ENCODE measurements at places on chromosomes 3 and 15.
A peak's percentile ranks its signal among the peaks of the same experiment; 100 is the strongest.

DNA sequence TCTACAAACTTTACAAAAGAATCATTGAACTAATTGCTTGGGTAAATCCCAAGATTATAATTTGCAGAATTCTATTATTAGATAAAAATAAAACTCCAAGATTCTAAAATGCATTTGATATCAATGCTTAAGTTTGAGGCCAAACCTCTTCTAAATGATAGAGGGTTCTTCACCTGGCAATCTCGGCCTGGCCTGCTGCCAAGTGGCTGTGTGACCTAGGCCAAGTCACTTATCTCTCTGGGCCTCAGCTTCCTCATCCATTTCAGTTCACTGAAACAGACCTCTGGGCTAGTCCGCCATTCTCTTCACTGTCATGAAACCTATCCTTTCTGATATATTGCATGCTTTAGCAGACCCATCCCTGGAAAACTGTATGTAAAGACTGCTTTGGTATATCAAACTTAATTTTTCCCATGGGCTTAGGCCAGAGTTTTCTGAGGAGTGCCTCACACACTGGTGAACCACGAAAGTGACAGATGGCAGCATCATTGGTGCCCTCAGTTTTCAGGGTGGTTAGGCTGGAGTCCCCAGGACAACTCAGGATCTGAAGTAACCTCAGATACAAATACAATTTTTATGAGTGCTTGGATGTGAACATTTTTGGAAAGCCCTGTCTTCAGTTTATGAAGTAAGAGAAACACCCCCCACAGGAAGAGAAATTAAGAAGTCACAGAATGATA lies 21.8 kb downstream of the NUDT16 start:
- ATAC-seq = no peak

DNA sequence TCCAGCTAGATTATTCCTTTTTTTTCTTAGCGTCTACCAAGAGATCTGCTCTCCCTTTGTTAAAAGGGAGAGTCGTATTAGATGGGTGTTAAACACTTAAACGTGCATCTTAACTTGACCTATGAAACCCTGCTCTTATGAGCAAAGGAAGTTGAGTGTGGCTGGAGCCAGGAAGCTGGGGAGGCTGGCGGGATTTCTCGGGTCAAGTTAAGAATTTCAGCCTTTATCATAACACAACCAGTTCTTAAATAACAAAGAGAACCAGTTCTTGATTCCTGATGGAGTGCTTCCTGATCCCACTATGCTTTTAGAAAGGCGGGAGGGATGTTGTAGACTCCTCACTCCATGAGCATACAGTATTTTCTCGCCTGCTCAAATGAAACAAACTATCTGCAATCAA lies 215.1 kb downstream of the ITPR1 start:
- ATAC-seq = no peak

GRCh38 chr3:67678665-67679064 lies 24.3 kb upstream of the SUCLG2 start:
- ATAC-seq = peak; percentile 81

GRCh38 chr3:66398228-66399025 lies 102.4 kb downstream of the LRIG1 start:
- ATAC-seq = no peak

DNA sequence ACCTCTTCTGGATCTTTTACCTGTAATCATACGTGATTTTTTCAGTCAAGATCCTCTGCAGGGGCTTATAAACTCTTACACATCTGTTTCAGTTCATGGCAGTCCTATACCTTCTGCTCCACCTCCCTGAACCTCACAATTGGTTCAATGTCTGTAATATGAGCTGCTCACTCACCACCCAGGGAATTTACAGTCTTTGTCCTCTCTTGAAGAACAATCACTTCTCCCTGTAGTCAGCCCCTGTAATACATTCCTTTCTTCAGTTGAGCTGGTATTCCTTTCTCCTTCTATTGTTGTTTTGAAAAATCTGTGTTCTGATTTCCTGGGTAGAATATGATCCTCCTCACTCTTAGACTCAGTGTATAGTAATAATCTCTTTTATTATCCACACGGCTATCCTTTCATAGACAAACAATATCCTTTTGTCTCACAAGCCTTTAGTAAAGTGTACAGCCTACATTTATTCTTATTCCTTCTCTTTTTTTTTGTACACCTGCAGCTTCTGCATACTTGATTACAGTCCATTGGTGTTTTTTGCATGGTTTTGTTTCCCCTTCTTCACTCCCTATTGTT lies 101.8 kb downstream of the NECTIN3 start:
- no peak for ATAC-seq

DNA sequence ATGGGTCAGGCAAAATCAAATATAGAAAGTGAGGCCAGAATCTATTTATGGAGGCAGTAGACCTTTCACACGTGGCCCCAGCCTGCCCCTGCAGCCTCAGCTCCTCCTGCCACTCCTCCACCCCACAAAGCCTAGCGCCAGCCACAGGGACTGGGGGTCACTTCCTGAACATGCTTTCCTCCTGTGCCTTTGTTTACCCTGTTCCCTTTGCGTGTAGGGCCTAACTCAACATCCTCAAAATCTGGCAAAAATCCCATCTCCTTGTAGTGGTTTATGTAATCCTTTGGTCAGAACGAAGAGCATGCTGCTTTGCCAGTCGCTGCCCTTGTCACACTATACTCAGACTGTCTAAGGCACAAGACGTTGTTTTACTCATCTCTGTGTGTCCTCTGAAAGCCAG lies 39.6 kb downstream of the KBTBD12 start:
- ATAC-seq = no peak

DNA sequence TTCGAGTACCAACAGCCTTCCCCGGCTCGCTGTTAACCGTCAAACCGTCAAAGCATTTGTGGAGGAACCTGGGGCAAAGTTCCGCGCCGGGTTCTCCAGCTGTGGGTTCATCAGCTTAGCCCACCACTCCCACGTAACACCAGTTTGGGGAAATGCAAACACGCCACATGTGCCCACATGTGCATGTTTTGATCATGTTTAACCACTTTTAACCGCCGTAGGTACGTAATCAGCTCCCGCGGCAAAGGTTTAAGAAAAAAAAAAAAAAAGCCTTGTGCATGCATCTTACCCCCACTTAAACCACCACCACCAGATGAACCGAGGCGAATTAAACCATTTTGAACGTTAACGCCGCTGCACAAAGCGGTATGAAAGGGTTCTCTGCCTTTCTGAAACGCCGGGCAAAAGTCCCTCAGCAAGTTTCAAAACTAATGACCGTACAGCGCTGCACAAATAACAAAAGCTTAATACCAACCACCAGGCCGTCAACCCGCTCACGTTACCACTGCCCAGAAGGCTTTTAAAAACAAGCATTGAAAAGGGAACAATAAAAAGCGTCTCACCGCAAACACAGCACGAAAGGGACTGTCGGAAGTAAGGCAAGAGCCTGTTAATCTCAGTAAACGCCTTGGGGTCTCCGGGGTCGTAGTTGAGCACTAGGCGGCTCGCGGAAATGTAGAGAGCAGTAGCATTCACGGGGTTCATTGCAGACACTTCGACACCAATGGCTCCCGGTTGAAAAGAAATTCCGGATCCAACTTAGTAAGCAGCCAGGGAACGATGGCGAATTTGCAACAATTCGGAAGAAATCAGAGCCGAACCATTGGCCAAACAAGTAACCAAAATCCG lies 1.5 kb downstream of the MSL2 start:
- ATAC-seq = peak; percentile 4

DNA sequence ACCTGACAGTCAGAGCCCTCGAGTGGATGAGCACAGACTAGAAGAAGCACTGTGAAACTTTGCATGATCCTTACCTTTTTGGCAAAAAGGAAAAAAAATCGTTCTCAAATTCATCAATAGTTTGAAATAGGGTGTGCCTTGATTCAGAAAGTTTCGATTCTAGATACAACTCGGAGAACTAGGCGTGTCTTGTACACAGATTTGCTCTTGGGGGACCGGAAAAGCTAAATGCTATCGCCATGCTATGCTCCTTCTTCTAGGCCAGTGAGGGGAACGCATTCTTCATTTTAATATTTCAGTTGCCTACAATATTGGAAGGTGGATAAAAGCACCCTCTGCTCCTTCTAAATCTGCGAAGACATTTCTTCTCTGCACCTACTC lies 25.0 kb downstream of the CD86 start:
- no peak for ATAC-seq

GRCh38 chr15:36136049-36136448 lies 443.4 kb upstream of the CDIN1 start:
- no peak for ATAC-seq

GRCh38 chr3:58840949-58841348 lies 174.4 kb upstream of the FAM3D start:
- ATAC-seq = no peak

DNA sequence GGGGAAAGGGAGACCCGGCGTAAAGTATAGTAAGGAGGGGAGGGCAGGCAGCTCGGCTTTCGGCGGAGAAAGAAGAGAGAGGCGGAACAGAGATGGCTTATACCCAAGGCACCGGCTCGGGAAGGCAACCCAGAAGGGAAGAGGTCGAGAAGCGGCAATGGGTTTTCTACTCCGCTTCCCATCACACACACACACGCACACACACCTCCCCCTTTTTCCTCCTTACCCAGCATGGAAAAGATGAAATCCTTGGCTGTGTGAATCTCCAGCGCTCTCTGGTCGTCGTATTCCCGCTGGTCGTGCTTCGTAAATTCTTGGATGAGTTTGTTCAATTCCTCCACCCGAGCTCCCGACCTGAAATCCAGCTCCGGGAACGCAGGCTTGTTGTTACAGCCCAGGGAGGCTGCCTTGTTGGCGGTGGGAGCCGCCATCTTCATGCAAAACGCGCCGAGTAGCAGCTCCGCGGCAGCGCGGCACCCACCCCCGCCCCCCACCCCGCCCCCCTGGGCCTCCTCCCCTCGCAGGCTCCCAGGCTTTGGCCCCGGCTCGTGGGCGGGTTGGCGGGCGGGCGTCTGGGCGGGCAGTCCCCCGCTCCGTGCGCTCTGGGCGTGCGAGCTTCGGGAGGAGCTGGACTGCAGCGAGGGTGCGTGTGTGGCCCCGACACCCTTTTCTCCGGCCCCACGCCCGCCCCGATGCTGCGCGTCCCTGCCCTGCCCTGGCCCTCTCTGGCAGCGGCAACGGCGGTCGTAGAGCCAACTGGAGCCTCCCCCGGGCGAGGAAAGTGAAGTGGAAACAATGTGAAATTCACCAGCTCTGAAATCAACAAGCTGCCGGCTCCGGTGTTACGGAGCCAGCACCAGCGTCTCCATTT lies at the start of gene MB21D2:
Gene MB21D2 (minus strand): TSS at position 453 of the 871 bp plus-strand sequence. CDS start 16 bp downstream, at position 437.
- ATAC-seq = peak; percentile 72

GRCh38 chr15:83053151-83053550 lies 13.9 kb downstream of the BTBD1 start:
- ATAC-seq = no peak

DNA sequence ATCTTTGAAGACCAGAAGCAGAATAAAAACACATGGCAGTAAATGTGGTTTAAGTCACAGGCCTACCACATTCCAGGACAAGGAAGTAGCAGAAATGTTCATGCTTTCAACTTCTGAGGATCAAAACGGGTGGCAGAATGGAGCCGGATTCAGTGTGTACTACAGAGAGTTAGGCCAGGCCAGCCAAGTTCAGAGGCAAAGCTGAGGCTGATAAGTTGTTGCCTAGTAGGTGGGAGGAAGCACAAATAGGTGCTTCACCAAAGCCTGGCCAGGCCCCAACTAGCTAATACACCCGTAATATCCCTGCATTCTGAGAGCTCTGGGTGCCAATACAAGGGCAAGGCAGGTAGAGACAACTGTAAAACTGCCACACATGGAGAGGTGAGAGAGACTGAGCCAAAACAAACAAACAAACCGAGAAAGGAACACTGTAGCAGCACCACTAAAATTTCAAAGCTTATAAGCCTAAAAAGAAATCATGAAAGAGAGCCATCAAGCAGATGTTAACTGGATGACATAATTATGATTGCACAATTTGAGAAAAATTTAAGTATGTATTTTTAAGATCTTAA lies 156.4 kb upstream of the CBLB start:
- no peak for ATAC-seq

DNA sequence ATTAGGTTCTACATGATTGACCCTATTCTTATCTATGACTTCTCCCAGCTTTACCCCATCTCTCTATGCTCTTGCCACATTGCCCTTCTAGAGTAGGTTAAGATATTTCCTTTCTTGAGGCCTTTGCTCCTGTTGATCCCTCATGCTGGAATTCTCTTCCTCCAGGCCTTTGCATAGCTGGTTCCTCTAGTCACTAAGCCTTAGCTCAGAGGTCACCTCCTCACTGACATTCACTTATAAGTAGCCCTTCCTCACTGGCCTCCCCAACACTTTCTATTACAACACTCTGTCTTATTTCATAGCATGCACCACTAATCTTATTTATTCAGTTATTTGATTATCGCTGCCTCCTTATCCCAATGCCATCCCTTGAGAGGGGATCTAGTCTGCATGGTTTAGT lies 228.4 kb upstream of the COL8A1 start:
- ATAC-seq = no peak

DNA sequence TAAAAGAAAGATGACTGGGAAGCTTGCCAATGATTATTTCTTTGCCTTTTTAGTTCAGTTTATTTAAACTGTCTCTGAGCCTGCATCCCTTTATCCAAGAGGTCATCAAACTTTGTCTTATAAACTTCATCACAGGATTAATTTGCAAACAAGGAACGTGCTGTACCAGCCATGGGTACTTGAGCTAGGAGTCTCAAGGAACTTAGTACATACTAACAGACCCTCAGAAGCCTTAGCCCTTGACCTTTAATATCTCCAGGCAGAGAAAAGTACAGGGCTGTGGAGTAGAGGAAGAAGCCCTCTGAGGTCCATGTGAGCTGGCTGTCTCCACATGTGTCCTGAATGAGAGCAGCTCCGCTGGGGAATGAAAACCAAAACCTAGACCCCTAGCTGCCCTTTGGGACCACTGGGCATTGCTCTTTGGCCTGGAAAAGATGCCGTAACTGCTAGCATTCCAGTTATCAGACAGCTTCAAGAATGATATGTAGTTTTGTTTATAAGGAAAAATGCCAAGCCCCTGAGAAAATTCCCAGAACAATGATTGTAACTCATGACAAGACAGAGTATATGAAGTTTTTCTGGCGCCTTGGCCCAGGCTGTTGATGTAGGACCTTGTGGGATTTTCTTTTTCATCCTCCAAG lies 92.1 kb downstream of the ASB7 start:
- ATAC-seq = no peak

DNA sequence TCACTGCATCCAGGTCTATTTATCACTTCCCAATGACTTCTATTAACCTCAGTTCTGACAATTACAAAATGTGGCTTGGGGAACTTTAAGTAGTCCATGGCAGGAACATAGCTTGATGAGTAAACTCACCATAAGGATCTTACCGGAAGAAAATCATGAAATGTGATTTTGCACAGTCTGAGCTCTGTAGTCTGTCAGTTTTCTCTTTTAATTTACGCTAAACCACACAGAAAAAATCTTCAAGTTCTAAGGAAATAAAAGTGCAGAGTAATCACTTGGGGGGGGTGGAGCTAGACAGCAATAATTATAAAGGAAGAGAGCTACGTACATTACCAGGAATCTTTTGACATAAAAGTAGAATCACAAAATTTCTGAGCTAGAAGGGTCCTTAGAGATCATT lies 9.2 kb downstream of the TBC1D5 start:
- no peak for ATAC-seq

GRCh38 chr3:65904016-65904415 lies 134.7 kb downstream of the MAGI1 start:
- no peak for ATAC-seq

GRCh38 chr3:87333393-87333892 lies 57.1 kb upstream of the POU1F1 start:
- ATAC-seq = peak; percentile 91

GRCh38 chr3:77204788-77205187 lies 164.9 kb downstream of the ROBO2 start:
- no peak for ATAC-seq
